NCI-H1694 treated with DMSO at 0.1 percent for 48 hours (cell line): ENCODE measurements at places on chromosomes 5 and 9.
A peak's percentile ranks its signal among the peaks of the same experiment; 100 is the strongest.

- DNase-seq, result no peak
Observed at GRCh38 chr9:89418882-89419640, 78.9 kb downstream of the SEMA4D start.

DNA sequence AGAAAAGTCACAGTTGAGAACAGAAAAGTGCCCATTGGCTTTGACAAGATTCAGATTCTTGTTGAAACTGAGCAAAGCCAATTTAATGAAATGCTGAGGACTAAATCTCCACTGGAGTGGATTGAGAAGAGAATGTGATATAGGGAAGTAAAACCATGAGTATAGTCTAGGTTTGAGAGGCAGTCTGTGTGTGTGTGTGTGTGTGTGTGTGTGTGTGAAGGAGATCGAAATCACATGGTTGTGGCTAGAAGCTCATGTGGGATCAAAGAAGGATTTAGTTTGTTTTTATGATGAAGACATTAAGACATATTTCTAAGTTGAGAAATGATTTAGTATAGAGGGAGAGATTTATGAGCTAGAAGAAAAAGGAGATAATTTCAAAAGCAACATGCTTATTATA lies 275.7 kb upstream of the DAB2 start:
- no peak for DNase-seq

DNA sequence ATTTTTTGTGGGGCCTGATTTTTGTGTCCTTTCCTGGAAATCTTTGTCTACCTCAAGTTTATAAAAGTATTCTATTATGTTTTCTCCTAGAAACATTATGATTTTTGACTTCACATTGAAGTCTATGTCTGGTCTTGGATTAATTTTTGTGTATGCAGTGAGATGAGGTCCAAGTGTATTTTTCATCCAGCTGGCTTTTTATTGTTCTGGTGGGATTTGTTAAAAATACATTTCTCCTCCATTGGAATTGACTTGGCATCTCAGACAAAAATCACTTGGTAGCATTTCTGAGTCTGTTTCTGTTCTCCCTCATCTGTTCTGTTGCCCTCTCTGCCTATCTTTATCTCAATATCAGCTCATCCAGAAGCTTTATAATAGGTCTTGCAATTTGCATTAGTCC lies 109.0 kb downstream of the IRX1 start:
- DNase-seq, result no peak

GRCh38 chr5:75601996-75602395 lies 9.3 kb upstream of the ANKDD1B start:
- DNase-seq, result no peak

- no peak for DNase-seq
Observed at GRCh38 chr5:6926491-6927038, 213.3 kb downstream of the TENT4A start.

GRCh38 chr5:135085133-135085935 lies 51.3 kb upstream of the PITX1 start:
- no peak for DNase-seq

DNA sequence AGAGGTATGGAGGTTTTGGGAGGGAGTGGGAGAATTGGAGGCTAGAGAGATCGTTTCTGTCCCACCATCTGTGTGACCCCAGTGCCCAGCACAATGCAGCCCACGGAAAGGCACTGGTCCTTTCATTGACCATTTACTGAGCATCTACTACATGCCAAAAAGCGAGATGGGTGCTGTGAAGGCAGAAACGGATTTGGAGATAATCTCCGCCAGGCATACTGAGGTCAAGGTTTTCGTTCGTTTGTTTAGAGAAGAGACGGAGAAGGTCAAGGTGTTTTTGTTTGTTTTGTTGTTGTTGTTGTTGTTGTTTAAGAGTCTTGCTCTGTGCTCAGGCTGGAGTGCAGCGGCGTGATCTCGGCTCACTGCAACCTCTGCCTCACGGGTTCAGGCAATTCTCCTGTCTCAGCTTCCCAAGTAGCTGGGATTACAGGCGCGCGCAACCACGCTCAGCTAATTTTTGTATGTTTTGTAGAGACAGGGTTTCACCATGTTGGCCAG lies 593 bp upstream of the ZBTB43 start:
- no peak for DNase-seq

DNA sequence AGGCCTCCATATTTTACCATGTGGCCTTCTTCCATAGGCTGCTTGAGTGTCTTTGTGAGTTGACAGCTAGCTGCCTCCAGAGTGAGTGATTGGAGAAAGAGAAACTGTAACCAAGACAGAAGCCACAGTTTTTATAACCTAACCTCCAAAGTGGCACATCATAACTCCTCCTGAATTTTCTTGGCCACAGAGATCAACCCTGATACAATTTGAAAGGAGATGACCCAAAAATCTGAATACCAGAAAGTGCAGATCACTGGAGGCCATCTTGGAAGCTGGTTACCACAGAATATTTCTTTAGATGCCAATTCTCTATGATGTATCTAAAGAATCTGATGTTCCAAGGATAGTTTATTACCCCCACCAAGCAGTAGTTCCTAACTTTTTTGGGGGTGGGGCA lies 254.3 kb upstream of the PDE4D start:
- no peak for DNase-seq

DNA sequence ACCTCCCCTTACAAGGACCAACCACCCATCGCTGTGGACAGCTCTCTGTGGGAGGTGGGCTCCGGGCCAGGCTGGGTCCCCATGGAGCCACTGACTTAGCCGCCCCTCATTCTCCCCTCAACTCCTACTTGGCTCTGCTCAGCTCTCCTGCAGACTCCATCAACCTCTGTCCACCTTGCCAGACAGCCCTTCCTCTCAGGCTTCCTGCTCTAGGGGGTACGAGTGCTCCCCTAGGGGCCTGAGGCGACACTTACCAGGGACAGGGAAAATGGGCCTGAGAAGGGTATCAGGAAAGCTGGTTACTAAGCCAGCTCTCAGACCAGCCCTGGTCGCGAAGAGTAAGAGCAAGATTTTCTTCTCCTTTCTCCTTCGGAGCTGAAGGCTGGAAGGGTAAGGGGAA lies 43.9 kb downstream of the SHB start:
- no peak for DNase-seq

GRCh38 chr5:124935065-124935464 lies 188.6 kb upstream of the ZNF608 start:
- no peak for DNase-seq

DNA sequence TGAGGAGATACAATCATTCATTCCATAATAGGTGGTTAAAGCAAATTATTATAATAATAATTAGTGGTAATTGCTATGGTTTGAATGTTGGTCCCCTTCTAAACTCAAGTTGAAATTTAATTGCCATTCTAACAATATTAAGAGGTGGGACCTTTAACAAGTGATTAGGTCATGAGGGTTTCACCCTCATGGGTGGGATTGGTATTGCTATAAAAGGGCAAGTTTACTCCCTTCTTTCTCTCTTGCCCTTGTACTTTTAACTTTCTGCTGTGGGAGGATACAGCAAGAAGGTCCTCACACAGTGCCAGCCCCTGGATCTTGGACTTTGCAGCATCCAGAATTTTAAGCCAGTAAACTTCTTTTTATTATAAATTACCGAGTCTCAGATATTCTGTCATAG lies 101.9 kb upstream of the PARP8 start:
- no peak for DNase-seq

GRCh38 chr5:116572350-116573278 lies 2.0 kb downstream of the SEMA6A start:
- peak; percentile 40 for DNase-seq
